ENCODE measurements at places on chromosomes 1 and 21. TPM values are rescaled to one million over a fixed set of nuclear protein-coding genes. Genes with fewer than 3 reads are reported as not detected.

Gene VSIG8
- total RNA-seq: not detected

Gene TRIM58
- total RNA-seq: 0.32 TPM

Gene DNM3
- total RNA-seq: 1.6 TPM

Gene BGLAP
- total RNA-seq: 1.2 TPM

Gene FAM177B
- total RNA-seq: not detected

Gene AGMAT
- 1.7 TPM for total RNA-seq

Gene IGSF9
- 0.13 TPM for total RNA-seq

Gene EFNA1
- total RNA-seq: 1.8 TPM

Gene ANGPTL1
- 8.2 TPM for total RNA-seq

Gene HCRTR1
- not detected for total RNA-seq

Gene GPR3
- total RNA-seq: 2.8 TPM

Gene GCSAML
- not detected for total RNA-seq

Gene ABCA4
- 0.52 TPM for total RNA-seq

Gene ATP6V0B
- 125 TPM for total RNA-seq

Gene RABGAP1L
- 9.1 TPM for total RNA-seq

Gene CR1L
- total RNA-seq: not detected

Gene CYP4B1
- total RNA-seq: not detected

Gene SPRR1B
- not detected for total RNA-seq

Gene GLIS1
- 1.8 TPM for total RNA-seq

Gene DCST1
- total RNA-seq: not detected

Gene NVL
- 10.1 TPM for total RNA-seq
